ENCODE measurements at places on chromosomes 16 and 17.

- no peak for DNase-seq
These were observed 11.3 kb upstream of the CYTH1 start for GRCh38 chr17:78793415-78793814.

DNA sequence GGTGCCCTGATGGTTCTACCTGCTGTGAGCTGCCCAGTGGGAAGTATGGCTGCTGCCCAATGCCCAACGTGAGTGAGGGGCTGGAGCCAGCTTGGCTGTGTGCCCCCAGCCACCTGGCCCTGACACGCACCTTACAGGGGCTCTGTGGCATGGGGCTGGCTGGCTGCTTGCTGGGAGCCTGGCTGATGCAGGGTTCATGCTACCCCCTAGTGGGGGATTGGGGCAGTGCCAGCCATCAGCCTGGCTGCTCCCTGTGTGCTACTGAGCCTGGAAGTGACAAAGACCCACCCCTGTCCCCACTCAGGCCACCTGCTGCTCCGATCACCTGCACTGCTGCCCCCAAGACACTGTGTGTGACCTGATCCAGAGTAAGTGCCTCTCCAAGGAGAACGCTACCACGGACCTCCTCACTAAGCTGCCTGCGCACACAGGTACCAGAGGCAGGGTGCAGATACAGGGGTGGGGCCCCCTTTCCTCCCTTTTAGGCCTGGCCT, 5.7 kb downstream of the GRN start:
- DNase-seq: peak; percentile 85

DNA sequence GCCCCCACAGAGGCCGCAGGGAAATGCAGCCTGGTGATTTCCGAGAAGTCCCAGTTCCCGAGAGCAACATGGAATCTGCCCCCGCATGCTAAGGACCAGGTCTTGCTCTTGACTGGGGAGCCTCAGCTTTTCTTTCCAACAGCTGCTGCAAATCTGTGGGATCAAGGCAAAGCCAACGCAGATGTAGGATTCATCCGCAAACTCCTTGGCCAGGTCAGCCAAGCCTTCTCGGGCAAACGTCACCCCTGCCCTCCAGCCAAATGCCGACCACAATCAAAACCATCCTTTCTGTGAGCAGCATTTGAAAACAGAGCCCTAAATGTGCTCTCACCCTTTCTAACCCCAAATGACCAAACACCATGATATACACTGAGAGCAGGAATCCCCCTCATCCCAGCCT, 54.0 kb downstream of the MRM3 start:
- no peak for DNase-seq

- DNase-seq: no peak
These were observed 97.8 kb downstream of the BANP start for GRCh38 chr16:88048985-88049384.

DNA sequence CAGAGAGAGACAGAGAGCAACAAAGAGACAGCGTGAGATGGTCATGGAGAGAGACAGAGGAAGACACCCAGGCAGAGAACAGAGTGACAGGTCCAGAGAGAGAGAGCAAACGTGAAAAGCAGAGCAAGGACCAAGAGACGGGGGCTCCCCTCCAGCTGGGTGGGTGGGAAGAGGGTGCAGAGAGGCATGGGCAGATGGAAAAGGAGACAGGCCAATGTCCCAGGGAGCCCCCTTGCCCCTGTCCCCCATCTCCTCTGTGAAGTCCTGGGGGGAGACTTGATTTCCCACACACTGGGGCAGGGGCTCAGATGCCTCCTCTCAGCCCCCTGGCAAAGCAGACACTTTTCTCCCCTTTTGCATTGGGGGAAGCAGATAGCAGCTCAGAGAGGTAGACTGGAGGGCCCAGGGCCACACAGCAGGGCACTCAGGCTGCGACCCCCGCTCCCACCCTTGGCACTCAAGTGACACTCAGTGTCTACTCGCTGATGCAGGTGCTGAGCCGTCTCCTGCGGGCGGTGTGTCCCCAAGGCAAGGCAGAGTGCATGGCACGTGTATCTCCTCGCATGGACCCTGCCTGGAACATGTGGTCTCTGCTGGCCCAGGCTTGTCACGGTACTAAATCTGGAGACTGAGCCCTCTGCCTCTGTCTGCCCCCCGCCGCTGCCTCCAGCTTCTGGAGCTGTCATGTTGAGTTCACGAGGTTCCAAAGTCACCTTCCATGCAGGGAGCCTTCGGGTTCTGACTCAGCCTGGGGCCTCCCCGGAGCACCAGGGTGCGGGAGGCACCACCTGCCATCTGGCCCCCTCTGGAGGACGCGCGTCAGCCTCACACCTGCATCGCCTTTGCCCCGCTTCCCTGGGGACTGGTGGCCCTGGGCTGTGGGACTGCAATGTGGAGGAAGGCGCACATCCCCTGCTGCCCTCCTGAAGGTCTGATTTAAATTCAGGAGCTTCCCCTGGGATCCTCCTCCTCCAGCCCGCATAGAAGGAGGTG, 215.9 kb upstream of the GSE1 start:
- peak; percentile 20 for DNase-seq

GRCh38 chr17:40932608-40933007, 4.8 kb downstream of the KRT23 start:
- no peak for DNase-seq

DNA sequence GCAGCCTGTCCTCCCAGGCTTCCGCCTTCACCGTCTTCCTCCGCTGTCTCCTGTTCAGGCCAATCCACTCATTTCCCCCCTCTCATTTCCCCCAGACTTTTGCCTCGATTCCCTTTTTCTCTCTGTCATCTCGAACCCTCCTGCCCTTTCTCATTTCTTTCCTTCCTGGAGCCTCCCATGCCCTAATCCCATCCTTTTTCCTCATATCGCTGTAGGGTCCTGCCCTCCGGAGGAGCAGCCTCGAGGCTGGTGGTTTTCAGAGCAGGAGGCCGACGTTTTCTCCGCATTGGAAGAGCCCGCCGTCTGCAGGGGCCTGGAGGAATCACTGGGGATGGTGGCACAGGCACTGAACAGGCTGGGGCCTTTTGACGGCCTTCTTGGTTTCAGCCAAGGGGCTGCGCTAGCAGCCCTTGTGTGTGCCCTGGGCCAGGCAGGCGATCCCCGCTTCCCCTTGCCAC, 597 bp downstream of the OVCA2 start:
- DNase-seq: peak; percentile 62

DNA sequence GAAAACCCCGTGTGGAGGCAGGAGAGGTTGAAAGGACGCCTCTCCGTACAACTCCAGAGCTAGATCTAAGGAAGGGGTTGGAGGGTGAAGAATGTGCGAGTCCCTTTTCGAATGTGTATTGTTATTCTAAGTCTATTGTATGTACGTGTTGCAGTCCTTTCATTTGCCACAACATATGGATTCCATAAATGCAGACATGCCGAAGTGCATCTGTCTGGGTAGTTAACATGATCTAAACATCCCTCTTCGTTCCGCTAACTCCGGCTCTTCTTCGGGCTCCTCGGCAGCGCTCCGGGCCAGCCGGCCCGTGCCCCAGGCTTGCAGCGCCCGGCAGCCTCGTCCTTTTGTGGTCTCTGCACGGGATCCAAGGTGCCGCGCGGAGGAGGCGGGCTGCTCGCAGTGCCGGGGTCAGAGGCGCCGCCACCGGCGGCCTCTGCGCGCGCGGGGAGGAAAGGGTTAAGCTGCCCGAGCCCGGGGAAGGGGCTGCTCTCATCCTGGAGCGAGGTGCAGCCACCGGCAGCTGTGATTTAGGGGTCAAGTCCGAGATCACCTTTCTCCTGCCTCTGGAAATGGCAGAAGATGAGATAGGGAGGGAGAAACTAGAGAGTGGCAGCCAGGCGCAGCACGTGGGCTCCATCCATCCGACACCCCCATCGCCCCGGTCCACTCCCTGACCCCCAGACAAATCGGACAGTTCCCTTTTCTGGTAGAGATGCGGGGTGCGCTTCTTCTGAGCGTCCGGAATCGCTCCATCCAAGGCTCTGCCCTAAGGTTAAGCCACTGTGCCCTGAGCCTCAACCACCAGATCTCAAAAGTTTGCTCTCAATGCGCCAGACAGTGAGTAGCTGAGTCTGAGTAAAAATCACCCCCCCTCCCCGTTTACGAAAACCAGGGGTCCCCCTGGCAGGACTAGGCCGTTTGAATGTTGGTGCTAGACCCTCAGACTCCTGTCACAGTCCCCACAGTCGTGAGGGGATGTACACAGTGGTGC, 15.1 kb upstream of the ZFHX3 start:
- peak; percentile 57 for DNase-seq

DNA sequence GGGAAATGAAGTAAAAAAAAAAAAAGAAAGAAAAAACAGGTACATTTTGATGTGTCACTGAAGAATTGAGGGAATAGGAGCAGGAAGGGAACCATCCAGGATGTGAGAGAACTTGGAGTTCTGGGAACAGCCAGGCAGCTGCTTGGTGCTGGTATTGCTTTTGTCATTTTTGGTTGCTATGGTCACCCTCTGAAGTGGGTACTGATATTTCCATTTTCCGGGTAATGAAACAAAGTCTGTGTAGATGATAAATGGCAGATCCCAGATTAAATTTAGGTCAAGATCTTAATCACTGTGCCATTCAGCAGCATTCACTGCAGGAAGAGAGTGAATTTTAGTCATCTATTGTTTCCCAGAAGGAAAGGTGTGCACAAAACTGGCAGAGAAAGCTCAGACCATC, 93.6 kb downstream of the ABCA8 start:
- DNase-seq: no peak

Measured in right cardiac atrium (tissue), 5 donors.